Skin of body (tissue), 3 donors: ENCODE measurements at places on chromosomes 16 and 17. TPM values are rescaled to one million over a fixed set of nuclear protein-coding genes. Genes with fewer than 3 reads are reported as not detected.

The PLD6 gene
- total RNA-seq: 5.2 TPM

The FBXL16 gene
- total RNA-seq: 0.30 TPM

The CLDN7 gene
- total RNA-seq: 5.4 TPM

The KRT24 gene
- total RNA-seq: not detected

The SAMD14 gene
- total RNA-seq: 1.4 TPM
